ENCODE measurements at places on chromosomes 3 and 15. TPM values are rescaled to one million over a fixed set of nuclear protein-coding genes. Genes with fewer than 3 reads are reported as not detected.

Gene P2RY12
- 0.42 TPM for total RNA-seq

Gene KCNAB1
- total RNA-seq = 3.4 TPM

Gene ZNF80
- total RNA-seq = not detected

Gene RAB6B
- 56.1 TPM for total RNA-seq

Gene IL12A
- total RNA-seq = 0.42 TPM

Gene CFAP92
- total RNA-seq = 0.30 TPM

Gene AADACL2
- not detected for total RNA-seq

Gene CLDN16
- not detected for total RNA-seq

Gene AP3B2
- total RNA-seq = 5.2 TPM

Gene TMCC1
- 21.3 TPM for total RNA-seq

Gene UBA5
- 28.5 TPM for total RNA-seq

Gene ATP13A5
- not detected for total RNA-seq

Gene GHSR
- total RNA-seq = not detected

Gene LINGO1
- total RNA-seq = 4.0 TPM

Gene SAMD7
- total RNA-seq = not detected

- DNase-seq = no peak
Measured at GRCh38 chr15:60325905-60326304, 71.9 kb downstream of the ANXA2 start.

- DNase-seq = no peak
Measured at GRCh38 chr3:157103280-157103679, 56.7 kb downstream of the CCNL1 start.

DNA sequence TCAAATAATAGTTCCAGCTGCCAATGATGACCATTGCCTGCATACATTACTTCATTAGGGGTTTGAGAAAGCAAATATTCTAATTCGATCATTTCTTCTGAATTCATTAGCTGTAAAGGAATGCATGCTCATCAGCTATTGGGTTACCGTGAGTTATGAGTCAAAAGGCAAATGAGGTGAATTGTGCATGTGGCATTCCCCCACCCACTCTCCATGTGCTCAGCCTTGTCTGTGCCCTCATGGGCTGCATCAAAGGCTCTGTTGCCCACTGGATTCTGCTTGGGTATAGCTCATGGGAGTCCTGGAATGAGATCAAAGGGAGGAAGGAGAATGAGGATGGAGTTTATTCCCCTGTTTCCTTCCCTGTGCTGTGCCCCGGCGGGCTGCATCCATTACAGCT lies 99.3 kb upstream of the CHRNA7 start:
- no peak for DNase-seq

DNA sequence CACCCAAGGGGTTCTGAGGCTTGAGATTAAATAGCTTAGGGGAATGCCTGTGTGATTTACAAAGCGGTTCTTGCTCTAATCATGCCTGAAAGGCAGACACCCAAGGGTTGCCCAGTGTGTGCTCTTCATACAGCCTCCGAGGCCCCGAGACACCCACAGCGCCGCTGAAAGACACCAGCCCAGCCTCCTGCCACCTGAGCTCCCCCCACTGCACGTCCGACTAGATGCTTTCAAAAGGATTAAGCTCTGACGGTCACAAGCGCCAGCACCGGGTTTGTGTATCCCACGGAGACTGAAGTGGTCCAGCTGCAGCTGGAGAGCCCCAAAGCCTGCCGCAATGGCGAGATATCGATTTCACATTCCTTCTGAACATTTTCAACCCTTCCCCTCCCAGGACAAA lies 50.3 kb downstream of the SPATA12 start:
- DNase-seq = no peak

DNA sequence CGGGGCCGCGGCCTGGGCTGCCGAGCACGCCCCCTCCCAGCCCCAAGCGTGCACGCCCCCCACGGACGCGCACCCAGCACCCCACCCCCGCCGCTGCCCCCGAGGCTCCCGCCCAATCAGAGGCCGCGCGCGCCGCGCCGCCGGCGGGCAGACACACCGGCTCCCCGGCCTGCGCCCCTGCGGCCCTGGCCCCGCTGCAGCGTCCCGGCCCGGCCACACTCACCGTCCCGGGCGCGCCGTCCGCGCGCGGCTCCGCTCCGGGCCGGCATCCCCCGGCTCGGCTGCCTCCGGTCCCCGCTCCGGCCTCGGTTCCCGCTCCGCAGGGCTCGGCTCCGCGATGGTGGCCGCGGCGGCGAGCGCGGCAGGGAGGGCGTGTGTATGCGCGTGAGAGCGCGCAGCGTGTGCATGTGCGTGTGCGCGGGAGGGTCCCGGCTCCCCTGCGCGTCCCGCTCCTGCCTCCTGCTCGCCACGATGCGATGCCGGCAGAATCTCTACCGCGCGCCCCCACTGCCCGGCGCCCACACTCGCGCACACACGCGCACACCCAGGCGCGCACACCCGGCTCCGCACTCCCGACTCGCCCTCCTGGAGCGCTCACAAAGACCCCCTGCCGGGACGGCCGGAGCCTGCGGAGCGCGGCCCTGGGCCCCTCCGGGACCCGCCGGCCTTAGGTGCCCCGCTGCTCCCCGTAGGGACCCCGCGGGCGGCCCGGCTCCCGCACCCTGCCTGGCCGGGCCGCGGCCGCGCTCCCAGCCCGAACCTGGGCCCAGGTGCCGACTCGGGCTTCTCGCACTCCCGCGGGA lies 186.5 kb upstream of the LINGO1 start:
- DNase-seq = no peak

GRCh38 chr3:126064627-126065258 lies 19.2 kb downstream of the SLC41A3 start:
- DNase-seq = no peak

DNA sequence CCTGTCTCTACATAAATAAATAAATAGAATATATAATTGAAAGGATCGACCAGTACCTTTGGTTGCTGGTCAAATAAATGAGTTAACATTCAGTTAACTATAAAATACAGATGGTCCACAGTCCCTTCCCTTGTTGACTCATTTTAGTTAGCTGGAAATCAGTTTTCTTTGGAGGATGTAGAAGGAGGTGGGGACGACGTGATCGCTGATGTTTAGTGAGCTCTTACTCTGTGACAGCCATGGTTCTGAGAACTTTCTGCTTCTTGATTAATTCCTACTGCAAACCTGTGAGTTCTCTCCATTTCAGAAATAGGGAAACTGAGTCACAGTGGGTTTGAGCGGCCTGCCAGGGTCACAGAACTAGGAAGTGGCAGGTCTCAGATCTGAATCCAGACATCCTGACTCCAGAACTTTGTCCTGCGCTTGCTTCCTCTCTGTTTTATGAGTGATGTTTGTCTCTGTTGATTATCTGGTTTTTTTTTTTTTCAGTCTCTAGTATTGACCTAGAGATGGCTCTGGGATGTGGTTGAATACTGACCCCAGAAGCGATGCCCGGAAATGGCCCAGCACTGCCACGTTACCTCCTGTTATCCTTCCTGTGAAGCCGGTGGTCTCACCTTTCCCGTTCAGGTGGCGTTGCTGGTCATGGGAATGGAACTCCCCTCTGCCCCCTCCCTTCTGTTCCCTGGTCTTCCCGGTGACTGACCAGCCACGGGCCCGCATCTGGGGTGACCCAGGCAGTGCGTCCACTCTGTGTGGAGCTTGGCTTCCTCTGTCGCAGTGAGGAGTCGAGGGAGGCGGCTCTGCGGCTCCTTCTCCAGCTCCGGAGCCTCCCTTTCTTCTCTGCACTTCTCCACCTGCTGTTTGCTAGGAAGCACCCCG lies 18.2 kb downstream of the SYNM start:
- no peak for DNase-seq

GRCh38 chr15:42163291-42163690 lies 6.9 kb upstream of the PLA2G4F start:
- no peak for DNase-seq

DNA sequence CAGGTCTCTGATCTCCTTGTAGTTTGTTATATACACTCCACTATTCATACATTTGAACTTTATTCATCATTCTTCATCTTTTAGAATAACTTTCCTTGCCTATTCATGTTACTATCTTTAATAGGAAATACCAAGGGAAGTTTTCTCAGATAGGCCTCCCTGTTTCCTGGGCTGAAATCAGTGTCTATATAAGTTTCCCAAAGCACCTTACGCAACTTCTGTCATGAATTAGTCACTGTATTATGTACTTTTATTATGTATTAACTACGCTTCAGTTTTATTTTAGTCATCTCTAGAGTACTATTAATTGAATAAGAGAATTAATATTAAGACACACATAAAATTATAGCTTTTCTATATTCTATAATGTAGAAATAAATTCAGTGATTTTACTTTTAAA lies 1481.5 kb downstream of the OTOL1 start:
- DNase-seq = no peak

GRCh38 chr3:167109746-167110145 lies 270.4 kb downstream of the ZBBX start:
- no peak for DNase-seq

DNA sequence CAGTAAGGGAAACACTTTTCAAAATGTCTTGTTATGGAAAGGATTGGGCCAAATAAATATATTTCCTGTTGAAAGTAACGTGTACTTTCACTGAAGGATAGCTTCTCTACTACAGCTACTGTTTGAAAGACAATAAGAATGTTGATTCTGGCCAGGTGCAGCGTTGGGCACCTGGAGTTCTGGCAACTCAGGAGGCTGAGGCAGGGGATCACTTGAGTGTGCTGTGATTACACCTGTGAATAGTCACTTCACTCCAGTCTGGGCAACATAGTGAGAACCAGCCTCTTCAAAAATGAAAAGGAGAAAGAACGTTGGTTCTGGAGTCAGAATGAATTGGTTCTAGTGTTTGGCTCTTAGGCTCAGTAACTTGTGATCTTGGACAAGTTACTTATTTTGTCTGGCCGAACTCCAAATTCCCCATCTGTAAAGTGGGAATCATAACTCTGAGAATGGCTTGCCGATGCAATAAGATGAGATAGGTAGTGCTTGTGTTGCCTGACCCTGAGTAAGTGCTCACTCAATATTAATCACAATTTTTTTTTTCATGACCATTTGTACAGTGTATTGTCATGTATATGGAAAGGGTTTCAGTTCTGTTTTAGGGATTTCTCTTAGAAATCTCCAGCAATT lies 310.8 kb downstream of the PTPRG start:
- no peak for DNase-seq

DNA sequence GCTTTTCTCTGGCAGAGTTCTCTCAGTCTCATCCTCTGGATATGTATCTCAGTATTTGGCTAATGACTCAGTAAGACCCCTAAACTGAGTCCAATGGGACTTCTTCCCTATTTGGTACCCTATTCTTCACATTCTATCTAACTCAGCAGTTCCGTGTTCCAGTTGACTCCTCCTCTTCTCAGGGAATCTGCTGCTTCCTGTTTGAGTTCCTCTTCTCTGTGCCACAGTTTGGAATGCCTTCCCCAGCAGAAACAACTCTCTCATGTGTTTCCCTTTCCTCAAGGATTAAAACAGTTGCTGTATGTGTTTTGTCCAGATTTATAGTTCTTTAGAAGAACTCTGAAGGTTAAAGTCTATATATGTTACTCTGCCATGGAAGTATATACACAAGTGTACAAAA lies 344.0 kb upstream of the RARB start:
- no peak for DNase-seq

DNA sequence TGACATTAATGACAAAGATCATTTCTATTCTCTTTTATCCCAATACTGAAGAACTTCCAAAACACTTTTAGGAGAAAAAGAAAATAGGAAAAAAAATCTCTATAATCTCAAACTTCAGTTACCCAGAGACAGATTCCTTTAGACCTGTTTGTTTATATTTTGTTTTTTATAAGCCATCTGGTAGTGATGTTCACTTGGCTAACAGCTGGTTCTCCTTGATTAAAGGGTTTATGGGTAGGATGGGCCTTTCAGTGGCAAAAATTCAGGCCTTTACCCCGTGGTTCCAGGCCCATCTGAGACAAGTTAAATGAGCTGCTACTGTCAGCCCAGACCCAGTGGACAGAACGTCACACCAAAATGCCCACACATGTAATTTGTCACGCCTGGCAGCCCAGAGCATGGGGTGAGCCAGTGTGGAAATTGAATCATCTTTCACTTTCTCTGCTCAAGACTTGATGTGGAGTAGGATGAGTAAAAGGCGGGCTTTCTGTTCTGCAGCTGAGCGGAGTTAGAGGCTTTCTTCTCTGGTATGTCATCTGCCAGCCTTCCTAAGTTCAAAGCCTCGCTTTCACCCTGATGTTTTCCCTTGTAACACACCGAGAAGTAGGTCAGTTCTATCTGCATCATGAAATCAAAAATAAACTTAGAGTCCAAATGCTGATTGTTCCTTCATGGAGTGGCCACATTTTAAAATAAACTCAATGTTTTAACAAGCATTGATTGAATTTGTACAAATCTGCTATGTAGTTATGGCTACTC lies 62.5 kb upstream of the SKOR1 start:
- DNase-seq = no peak

- no peak for DNase-seq
Measured at GRCh38 chr15:83810110-83810509, 156.2 kb downstream of the ADAMTSL3 start.

DNA sequence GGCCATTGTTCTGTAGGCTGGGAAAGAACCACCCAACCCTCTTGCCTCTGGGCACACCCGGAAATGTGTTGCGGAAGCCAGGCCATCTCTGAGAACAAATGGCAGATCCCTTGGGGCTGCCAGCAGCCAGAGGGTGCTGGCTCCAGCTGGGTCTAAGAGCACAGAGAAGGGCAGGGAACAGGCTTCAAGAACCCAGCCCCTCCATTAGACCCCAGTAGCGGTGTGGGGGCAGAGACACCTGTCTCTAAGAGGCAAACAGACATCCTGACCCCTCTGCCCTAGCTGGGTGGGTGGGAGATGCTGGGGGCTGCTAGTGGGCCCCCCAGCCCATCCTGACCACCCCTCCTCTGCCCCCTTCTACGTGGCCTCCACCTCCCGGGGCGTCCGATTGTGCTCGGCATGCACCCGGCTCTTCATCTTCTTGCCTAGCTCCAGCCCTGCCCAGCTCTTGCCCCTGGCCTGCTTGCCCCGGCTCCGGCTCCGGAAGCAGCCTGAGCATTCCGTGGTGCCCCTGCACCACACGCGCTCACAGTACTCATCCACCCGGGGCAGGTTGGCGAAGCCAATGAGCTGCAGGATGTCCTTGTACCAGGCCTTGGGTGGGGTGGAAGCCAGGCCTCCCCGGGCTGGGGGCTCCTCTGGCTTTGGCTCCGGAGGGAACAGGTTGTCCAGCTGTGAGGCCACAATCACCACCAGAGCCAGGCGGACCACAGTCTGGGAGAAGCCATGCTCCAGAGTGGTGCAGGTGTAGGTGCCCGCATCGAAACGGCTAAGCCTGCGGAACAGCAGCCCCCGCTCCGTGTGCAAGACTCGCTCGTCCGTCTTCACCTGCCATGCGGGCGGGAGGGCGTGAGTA lies 9.4 kb downstream of the SEMA3G start:
- DNase-seq = peak; percentile 35

DNA sequence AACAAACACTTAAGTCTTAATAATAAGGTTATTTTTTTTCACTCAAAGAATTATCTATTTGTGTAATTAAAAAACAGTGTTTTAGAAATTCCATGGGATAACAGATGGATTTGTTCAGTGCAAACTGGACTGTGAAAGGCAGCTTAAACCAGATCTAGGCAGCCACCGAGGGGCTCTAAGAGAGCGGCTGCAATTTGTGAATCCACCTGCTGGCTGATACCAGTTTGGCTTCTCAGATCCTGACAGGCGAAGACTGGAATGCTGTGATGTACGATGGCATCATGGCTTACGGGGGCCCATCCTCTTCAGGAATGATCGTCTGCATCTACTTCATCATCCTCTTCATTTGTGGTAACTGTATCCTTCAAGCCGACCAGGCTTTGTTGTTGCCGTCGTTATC lies 119.6 kb downstream of the CHDH start:
- DNase-seq = no peak

- no peak for DNase-seq
Measured at GRCh38 chr3:46883054-46883829, 5.7 kb downstream of the PTH1R start.

GRCh38 chr3:152760024-152760563 lies 74.8 kb upstream of the P2RY1 start:
- no peak for DNase-seq

GRCh38 chr3:134486577-134487041 lies 752 bp downstream of the CEP63 start:
- no peak for DNase-seq

Measured in heart left ventricle (tissue), 16 donors.